Activated T-helper 1 cell treated with Interleukin-2 at 50 U/mL for 16 hours (primary cell): ENCODE measurements at places on chromosomes 1 and 21.

- DNase-seq: no peak
Observed at GRCh38 chr1:15488371-15488770, 12.5 kb downstream of the CELA2B start.

GRCh38 chr1:20322081-20322824 is 31.6 kb downstream of the VWA5B1 start:
- DNase-seq: no peak

GRCh38 chr1:210372931-210373627 is 44.4 kb downstream of the HHAT start:
- DNase-seq: no peak

DNA sequence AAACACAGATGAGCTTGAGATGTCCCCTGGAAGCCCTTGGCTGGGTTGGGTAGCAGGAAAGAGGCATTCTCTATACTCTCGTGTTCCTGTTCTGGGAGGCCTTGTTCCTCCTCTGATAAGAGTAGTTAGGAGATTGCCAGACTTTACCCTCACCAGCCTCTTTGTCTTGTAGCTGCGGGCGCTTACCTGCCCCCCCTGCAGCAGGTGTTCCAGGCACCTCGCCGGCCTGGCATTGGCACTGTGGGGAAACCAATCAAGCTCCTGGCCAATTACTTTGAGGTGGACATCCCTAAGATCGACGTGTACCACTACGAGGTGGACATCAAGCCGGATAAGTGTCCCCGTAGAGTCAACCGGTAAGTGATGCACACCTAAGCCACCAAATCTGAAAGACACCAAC is 5.2 kb downstream of the AGO1 start:
- DNase-seq: no peak

DNA sequence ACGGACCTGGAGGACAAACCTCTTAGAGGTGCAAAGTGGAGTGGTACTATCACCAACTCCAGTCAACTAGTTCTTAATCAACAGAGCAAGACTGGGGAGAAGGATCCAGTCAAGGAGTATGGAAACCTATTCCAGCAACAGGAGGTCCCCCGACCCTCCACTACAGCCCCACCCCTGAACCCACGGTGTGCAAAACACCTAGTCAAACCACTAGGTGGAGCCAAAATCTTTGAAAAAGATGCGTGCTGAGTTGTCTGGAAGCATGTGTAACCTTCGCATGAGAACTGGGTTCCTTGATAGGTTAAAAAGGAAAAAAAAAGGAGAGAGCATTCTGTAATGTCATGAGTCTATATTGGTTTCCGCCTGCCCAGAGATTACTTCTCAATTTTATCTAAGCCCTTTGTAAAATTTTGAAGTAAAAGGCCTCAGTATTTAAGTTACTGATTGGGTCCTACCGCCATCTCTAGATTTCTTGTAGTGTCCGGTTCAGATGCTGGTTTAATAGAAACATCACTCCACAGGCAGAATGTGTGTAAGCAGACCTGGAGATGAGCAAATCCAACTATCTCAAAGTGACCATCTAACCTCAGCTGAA is 81.9 kb upstream of the HAO2 start:
- no peak for DNase-seq

DNA sequence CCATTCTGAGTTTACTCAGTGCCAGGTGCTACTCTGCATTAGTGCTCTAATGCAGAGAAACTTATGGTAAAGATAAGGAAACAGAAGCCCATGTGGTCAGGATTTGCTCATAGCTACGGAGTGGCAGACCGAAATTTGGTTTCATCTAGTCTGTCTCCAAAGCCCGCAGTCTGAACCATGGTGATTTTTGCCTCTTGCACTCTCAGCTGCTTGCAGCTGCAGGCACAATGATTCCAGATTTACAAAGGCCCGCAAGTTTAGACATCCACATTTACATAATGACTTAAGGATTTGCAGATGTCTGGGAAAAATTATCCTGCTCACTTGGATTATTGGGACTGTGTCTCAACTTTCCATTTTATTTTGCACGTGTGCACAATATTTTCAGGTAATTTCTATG is 161.3 kb upstream of the KCNJ6 start:
- DNase-seq: no peak

- DNase-seq: no peak
Observed at GRCh38 chr1:222301652-222302051, 246.3 kb downstream of the HHIPL2 start.

DNA sequence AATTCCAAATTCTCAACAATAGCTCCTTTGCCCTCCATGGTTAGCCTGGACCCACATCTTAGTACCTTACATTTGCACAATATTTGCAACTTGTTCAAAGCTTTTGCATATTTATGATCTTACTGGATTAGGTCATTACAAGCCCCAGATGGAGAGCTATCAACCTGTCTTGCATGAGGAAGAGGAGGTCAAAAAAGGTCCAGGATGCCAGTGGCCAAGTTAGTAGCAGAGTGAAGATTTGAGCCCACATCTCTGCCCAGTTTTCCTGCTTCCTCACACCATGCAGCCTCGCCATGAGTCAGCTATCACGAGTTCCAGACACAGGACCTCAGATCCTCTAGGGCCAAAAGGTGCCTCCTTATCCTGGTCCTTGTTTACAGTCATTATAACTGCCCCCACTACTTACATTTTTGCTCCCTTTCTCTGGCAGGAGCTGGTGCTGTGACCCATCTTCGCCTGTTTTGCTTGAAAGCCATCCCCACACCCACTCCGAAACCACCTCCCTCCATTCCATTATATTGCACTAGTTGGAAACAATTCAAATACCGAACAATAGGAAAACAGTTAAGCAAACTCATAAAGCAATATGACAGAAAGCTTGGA is 5.0 kb upstream of the AHCYL1 start:
- no peak for DNase-seq
